ENCODE measurements at places on chromosomes 1 and 21.
A peak's percentile ranks its signal among the peaks of the same experiment; 100 is the strongest.

- DNase-seq = no peak
Observed at GRCh38 chr1:231584117-231584516, 42.5 kb upstream of the DISC1 start.

- DNase-seq = no peak
Observed at GRCh38 chr1:5953386-5953785, 38.8 kb downstream of the NPHP4 start.

- DNase-seq = peak; percentile 84
Observed at GRCh38 chr1:182143154-182143657, 81.7 kb upstream of the ZNF648 start.

GRCh38 chr1:29370067-29370466, 133.7 kb downstream of the PTPRU start:
- no peak for DNase-seq

DNA sequence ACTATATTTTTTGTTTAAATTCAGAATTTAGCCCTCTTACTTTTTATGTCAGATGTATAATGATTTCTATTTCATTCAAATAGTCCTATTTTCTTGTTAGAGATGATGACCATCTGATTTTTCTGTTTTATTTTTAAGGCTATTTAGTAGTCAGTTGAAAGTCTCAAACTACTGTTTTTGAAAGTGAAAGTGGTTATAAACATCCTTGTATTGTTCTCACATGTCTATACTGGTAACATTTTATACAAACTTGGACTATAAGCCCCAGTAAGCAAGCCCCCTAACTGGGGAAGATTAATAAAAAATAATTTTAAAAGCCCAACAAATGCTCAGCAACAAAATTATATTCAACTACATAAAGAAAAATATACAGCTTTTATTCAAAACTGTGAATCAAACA, 271.3 kb upstream of the RGS18 start:
- no peak for DNase-seq

DNA sequence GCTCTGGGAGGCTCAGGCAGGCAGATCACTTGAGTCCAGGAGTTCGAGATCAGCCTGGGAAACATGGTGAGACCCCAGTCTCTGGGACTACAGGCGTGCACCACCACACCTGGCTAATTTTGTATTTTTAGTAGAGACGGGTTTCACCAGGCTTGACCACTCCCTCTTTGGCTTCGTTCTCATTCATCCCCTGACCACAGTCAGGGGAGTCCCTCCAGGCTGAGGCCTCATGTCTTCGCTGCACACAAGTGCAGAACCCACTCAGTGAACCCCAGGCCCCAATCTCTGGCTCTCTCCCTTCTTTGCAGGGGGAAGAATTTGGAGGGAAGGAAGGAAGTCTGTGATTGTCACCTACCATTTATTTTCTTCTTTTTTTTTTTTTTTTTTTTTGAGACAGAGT, 9.2 kb upstream of the RPS6KA1 start:
- no peak for DNase-seq

GRCh38 chr1:178102218-178102617, 8.3 kb downstream of the RASAL2 start:
- DNase-seq = no peak

GRCh38 chr21:35381743-35382310, 332.7 kb upstream of the RUNX1 start:
- DNase-seq = no peak

DNA sequence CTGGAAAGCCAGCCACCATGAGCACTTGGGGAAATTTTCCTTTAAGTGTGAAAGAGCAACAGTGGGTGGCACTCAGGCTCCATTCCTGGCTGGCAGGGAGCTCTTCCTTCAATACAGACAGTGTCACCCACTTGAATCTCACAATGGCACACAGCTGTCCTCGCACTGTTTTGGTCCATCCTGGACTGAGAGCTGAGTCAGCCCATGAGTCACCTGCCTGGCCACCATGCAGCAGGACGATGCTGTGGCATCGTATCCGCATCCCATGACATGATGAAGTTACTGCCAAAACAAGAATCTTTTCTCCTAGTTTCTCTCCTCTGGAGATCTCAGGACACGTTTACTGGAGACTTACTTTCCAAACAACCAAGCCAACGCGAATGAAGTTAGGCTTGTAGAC, 6.0 kb downstream of the TMPRSS2 start:
- DNase-seq = no peak

- no peak for DNase-seq
Observed at GRCh38 chr1:2564815-2565374, 8.7 kb downstream of the TNFRSF14 start.

DNA sequence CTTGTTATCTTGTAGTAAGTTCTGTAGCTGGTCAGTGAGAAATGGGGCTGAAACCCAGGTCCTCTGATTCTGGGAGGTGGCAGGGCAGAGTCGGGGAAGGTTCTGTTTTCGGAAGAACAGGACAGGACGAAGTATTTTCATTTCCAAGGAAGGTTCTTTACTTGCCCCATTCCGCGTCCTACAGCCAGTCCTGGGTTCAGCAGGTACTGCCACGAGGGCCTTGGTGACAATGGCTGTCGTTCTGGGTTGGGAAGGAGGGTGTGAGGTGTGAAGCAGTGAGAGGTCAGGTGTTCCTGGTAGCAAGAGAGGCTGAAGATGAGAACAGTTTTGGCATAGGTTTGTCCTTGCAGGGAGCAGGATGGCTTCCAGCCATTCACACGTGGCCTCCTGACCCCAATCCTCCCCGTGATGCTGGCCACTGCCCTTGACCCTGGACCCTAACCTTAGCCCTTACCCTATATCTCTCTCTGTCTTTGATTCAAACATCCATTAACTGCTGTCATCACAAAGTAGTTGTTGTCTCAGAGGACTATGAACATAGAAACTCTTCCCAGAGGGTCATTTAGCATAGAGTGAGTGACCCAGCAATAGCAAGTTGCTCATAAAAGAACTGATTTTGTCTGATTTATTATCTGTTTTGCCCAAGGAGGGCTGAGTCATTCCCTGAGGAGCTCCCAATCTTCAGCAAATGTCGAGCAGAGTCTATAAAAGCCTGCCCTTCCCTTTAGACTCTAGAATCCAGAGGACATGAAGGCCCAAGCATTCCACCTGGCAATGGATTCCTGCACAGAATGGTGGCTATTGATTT, 25.0 kb downstream of the VASH2 start:
- no peak for DNase-seq

DNA sequence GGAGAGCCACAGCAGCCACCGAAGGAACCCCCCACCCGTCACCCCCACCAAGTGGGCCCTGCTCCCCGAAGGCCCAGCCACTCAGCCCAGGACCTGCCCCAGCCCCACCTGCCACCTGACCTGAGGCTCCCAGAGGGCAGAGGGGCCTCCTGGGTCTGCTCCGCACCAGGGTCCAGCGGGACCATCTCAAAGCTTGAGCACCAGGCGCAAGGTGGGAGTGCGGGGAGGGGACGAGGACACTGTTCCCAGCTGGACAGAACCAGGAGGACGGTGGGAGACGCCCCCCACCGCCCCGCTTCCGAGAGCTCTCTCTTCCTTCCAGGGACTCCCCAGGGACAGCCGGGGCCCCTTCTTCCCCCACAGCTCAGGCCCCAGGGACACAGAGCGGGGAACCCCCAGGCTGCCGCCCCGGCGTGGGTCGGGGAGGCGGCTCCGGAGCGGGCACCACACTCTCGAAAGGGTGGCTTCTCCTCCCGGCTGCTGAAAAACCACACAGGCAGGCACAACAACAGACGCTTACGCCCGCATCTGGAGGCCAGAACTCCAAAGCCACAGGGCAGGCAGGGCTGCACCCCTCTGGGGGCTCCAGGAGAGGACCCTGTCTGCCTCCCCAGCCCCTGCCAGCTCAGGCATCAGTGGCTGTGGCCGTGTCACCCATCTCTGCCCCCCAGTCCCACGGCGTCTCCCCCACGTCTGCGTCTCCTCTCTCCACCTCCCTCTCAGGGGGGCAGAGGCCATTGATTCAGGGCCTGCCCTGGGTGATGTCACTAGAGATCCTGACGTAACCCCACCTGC, 1.9 kb upstream of the TTLL10 start:
- no peak for DNase-seq

GRCh38 chr1:207034208-207034607, 1.7 kb upstream of the C1orf116 start:
- no peak for DNase-seq

GRCh38 chr1:84433258-84434080, 35.2 kb downstream of the DNASE2B start:
- peak; percentile 34 for DNase-seq

DNA sequence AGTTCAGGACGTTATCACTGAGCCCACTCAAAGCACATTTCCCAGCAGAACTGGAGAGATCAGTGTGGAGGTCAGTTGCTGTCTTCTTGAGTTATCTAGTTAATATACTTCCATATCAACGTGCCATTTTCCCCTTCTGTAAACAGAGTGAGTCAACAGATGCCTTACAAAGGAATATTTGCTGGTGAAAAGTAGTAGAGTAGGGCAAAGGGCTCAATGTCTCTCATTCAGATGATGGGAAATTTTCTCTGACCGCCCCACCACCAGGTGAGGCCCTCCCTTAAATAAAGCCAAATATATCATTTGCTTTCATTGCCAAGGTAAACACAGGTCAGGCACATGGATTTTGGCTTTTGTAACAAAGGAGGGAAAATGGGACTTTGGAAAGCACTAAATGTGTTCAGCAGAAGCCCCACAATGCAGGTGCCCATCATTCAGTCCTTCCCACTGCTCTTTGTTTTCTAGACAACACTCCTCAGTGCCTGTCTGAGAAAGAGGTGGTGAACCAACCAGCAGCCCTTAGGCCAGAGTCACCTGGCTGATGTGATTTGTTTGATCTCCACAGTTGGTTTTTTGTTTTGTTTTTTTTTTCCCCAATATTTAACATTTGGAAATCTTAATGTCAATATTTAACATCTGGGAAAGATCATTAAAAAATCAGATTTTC, 40.5 kb upstream of the SAMD13 start:
- no peak for DNase-seq

DNA sequence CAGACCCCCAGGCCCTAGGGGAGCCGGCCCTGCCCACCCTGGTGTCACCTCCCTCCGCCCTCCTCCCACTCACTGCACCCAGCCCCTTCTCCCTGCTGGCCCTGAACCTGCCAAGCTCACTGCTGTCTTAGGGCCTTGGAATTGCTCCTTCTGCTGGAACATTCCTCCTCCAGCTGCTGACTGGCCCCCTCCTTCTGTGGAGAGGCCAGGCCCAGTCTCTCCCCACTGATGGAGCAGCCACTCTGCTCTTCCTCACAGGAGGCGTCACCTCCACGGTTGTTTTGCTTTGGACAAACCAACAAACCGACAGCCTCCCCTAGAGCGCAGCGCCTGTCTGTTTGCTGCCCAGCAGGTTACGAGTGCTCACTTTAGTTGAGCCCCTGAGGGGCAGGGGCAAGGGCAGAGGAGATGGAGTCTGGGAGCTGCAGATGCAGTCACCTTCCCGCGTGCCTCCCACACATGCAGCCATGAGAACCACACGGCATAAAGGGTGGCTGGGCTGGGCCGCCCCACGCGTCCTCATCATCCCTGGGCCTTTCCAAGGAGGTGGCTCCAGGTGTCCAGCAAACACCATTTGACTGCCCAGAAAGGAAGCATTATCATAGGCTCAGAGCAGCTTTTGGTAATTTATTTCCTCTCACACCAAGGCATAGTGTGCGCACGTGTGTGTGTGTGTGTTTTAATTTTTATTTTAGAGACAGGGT, 9.4 kb downstream of the OXCT2 start:
- DNase-seq = no peak

DNA sequence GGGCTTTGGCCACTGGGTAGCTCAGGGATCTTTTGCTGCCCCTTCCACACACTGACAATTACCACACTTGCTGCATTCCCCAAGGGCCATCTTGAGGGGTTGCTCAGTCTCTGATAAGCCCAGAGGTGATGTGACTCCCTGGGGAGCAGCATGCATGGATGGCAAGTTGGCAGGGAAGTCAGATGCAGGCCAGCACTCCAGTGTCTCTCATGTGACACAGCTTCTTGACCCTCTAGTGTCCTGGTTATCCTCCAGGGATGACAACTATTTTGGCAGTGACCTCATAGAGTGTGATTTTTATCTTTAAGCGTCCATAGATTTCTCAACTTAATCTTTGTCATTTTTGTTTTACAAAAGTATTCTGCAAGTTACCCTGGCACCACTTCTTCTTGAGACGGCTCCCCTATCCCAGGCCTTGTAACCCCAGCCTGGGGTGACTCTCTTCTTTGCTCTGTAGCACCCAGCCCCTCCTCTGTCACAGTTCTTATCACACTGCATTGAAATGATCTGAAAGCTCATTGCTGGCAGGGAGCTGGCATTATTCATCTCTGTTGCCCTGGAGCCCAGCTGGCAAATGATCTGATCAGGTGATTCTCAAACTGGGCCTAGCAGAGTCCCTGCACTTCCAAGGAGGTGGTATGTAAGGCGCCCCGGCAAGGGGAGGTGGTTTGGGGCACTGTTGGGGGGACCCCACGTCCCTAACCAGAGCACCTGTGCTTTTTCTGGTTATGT, 72.6 kb downstream of the TENT5C start:
- no peak for DNase-seq

DNA sequence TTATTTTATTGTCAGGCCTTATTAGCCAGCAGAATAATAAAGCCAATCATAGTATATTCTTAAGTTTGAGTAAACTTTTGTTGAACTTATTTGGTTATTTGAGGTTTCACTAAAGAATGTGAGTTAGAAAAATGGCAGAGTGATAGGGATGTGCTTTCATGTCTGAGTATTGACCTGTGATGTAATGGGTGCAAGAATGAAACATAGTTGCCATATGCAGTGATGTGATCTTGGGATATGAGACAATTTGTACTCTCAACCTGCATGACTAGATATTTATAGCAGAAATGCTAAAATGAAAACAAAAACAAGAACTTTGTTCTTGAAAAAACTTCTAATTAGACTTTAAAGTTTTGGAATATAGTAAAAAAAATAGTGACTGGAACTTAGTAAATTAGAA, 97.9 kb downstream of the DISP1 start:
- no peak for DNase-seq

DNA sequence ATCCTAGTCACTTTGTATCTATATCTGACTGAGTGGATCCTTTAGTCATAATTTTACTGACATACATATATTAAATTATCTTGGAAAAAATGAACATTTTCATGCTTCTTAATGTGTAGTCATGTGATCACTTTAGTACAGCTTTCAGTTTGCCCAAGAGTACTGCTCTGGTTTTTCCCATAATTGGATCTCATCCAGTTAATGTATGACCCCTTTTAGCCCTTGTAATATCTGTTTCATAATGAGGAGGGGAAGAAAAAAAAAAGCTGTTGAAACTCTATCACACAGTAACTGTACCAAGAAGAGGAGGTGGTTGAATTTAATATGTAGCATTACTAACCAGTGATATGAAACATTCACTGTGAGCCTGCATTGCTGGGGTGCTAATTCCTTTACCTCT, 328.7 kb downstream of the PTPRC start:
- no peak for DNase-seq

Data from activated gamma-delta T cell treated with anti-CD3 and anti-CD28 coated beads, Interleukin-2, amount 50 U/mL, for 16 hours (primary cell).